Stimulated activated CD4-positive, alpha-beta T cell treated with anti-CD3 and anti-CD28 coated beads, Interleukin-12 subunit alpha, Interleukin-12 subunit beta, amount 100 ng/mL, for 48 hours (primary cell): ENCODE measurements at places on chromosomes 4 and X.

- DNase-seq: no peak
Measured at GRCh38 chrX:9038244-9038643, 4.3 kb upstream of the FAM9B start.

DNA sequence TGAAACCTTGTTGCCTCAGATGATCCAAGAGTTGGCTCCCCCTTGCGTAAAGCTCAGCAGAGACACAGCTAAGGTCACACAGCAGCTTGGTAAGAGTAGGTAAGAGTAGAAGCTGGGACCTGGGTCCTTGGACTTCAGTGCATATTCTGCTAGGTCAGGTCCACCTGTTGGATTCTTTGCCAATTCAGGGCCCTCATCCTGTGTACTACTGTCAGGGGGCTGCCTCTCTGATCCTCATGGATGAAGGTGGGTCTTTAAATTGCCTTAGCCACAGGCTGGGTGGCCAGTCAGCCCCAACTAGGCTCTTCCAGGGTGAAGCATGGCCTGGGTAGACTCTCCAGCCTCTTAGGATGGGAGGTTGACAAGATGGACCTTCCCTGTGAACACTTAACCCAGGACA is 155.8 kb downstream of the AMMECR1 start:
- no peak for DNase-seq

GRCh38 chr4:152189451-152190179 is 346.3 kb downstream of the FBXW7 start:
- no peak for DNase-seq

- no peak for DNase-seq
Measured at GRCh38 chr4:166882221-166882620, 352.1 kb downstream of the SPOCK3 start.

DNA sequence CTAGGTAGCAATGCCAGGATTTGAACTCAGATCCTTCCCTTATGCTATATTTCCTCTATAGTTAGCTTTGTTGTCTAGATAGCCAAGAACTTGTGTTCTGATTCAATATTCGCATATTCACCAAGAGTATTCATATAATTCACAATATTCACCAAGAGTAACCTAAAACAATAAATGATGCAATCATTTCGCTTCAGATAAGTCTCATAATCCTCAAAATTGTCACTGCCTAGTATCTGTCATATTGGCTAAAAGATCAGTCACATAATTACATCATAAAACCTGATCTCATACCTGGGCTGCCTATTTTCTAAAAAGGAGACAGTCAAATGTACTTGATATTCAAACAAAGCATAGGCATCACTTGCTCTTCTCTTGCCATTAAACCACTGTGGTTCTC is 199.7 kb upstream of the CPEB2 start:
- no peak for DNase-seq

DNA sequence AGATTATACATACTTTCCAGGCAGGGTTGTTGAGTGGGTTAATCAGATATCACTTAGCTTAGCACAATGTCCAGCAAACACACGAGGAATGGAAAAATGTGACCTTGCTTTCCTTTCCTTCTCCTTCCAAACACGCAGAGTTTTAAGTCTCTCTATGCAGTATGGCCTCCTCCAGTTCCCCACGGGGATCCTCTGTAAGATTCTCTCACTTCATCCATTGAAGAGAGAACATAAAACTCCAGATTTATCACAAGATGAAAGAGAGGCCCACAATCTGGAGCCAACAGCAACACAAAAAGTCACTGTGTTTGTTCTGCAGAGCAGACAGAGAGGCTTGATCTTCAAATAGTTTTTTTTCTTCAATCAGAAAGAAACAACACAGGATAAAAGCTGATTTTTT is 336.8 kb upstream of the CLNK start:
- no peak for DNase-seq
